ENCODE measurements at places on chromosomes 1 and 21.

DNA sequence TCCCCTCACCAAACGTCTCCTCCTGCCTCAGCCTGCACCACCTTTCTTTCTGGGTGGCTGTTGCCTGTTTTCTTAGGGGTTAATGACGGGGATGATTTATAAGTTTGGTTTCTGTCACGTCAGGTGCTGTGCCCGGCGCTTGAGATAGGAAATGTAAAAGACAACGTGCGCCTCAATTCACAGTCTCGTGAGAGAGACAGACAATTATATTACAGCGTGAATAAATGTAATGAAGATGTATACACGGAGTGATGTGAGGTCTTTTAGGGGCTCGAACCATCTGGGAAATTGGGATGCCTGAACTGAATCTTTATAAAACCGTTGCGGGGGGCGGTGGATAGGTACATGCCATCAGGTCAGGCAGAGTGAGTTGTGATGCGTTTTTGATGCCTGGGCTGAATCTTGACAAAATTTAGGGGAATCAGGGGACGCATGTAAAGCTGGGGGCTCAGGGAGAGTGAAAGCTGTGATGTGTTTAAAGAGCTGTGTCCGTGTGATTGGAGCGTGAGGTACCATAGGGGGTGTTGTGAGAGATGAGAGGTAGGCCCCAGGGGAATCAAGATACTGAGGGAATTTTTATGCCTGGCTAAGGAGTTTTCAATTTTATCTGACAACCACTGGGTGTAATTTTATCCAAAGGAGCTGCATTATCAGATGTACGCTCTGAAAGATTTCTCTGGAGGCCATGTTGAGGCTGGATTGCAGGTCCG lies 831 bp downstream of the TIPRL start:
- DNase-seq: peak; percentile 12

DNA sequence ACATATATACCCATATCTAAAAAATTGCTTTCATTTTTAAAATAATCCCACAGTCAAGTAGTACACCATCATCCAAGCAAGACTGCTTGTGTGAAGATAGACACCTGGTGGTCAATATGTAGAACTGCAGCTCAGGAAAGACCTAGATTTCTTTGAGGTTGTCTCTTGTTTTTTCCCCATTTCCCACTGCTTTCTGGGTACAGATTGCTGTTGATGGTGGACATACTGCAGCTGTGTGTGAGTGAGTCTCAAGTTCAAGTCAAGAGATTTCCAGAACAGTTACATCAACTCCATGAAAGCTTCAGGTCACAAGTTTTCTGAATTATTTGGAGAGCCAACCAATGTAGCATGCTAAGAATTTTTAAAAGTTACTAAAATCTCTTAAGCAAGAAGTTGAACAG lies 306.4 kb downstream of the DUSP10 start:
- DNase-seq: peak; percentile 48

DNA sequence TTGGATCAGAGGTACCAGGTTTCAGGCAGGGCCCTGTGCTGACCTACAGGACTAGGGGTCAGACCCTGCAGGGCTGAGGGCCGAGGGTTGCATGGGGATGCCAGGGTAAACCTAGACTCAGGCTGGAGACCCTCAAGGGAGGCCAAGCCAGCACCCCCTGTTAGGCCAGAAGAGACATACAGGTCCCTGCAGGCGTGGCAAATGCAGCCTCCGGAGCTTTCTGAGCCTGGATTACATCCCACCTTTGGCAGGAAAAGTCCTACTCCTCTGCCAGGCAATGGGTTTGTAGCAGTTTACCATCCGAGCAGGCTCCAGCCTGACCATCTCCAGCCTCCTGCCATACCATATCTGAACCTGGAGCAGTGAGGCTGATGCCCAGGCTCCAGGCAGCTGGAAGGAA lies 425.3 kb downstream of the NPHP4 start:
- DNase-seq: no peak

DNA sequence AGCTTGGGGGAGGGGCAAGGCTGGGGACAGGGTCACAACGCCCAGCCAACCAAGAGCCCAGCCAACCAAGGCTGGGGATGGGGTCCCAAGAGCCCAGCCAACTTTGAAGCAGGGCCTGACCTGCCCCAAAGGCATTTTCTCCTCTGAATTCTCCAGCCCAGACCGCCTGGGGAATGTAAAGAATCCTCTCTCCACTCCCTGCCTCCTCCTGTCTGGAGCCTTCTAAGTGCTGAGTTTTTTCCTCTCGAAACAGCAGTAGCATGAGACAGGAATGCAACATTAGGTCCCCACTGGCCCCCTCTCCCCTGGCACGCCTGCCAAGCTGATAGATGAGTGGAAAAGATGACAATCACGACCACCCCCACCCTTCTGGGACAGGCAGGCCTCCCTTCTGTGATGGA lies 17.0 kb downstream of the C1orf198 start:
- peak; percentile 56 for DNase-seq

DNA sequence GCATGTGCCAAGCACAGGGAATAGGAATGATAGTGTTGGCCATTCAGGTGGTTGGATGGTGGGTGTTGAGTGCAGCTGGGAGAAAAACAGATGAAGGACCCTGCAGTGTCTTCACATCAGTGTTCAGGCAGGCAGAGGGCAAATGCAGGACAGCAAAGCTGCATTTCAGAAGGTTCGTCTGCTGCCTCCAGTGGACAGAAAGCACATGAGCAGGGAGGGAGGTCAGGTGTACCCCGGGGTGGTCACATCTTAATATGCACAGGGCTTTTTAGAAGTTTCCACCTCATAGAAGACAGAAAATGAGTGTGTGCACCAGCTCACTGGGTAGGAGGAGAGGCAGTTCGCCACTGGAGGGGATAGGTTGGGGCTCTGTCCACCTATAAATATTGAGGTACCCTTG lies 184.9 kb downstream of the SLC35F3 start:
- DNase-seq: no peak

DNA sequence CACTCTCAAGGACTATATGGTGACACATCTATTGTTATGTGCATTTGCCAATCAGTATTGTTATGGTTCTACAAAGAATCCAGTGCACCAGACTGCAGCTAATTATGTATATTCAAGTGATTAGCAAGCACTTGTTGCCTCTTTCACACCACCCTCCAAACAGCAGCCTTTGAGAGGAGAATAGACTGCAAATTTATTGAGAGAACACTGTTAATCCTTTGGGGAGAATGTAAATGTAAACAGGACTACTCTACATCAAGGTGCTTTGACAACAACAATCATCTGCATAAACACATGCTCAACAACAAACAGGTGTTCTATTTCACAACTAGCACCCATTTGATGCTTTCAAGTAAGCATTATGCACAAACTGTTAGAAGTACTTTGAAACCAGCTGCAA lies 117.4 kb downstream of the AKT3 start:
- no peak for DNase-seq

DNA sequence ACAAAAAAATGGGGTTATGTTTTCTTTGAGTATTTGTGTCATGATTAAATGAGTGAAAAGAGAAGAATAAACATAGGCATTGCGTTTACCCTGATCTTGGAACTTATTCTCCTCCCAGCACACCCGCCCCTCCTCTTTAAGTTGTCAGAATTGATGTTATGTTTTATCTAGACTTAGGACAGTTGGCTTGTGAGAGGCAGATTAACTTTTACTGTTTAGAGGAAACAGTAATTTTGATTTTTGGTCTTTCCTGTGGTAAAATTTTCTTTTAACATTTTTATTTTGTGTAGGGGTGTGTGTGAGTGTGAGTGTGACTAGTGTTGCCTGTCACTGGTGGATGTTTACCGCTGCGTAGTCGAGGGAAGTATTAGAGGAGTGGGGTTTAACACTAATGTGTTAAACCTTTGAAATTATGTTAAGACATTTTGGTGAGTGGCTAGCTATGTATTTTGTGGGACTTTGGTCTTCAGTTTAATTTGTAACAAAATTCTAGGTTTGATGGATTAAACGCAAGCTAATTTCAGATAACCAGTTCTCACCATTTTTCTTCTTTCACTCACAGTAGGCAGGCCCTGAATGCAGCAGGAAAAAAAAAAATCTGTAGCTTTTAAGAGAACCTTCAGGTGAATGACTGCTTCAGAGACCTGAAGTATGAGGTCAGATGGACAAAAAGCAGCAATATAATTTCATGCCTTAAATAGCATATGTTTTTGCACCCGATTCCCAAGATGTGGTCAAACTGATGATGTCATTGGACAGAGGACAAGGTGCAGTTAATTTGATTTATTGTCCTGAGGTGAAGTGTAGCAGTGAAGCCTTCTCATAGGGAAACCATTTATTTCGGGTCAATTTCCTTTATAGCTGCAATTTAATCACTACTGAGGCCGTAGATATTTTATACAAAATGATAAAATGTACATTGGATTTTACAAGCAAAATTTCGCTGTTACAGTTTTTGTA lies 2.7 kb downstream of the POU2F1 start:
- DNase-seq: no peak

GRCh38 chr21:44828362-44829056 lies 10.6 kb upstream of the SUMO3 start:
- no peak for DNase-seq

GRCh38 chr1:85865213-85865612 lies 157.0 kb upstream of the ZNHIT6 start:
- peak; percentile 43 for DNase-seq

GRCh38 chr1:47906009-47906432 lies 91.2 kb downstream of the TRABD2B start:
- peak; percentile 37 for DNase-seq

- DNase-seq: no peak
Measured at GRCh38 chr1:204131978-204132377, 19.9 kb downstream of the ETNK2 start.

DNA sequence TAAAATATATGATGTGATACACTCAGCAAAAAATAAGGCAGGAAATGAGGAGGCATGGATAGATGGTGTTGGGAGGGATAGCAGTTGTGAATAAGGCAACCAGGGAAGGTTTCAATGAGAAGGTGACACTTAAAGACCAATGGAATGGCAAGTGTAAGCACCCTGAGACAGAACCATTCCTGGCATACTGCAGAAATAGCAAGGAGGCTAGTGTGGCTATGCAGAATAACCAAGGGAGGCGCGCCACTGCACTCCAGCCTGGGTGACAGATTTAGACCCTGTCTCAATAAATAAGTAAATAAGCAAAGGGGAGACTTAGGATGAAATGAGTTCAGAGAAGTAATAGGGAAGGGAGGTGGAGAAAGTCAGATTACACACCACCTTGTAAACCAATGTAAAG lies 113.9 kb downstream of the TOMM20 start:
- no peak for DNase-seq

All from AG08395 (cell line).